ENCODE measurements at places on chromosomes 2 and 18.

DNA sequence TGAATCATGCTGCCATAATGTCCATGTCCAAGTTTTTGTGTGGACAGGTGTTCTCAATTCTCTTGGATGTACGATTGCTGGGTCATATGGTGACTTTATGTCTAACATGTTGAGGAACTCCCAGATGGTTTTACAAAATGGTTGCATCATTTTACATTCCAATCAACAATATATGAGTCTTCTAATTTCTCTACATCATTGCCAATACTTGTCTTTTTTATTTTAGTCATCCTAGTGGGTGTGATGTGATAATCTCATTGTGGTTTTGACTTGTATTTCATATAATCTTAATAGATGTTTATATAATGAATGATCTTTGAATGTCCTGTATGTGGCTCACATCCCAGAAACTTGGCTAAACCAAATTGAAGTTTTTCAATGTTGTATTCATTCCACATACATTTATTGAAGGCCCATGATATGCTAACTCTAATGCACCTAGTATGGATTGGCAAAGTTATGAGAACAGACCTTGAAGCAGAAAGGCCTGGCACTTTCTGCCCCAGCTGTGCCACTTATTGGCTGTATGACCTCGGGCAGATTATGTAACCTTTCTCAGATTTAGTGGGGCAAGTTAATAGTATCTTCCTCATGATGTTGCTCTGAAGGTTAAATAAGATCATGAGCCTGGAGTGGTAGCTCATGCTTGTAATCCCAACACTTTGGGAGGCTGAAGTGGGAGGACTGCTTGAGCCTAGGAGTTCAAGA is 205.4 kb downstream of the RAB3GAP1 start:
- DNase-seq = no peak

DNA sequence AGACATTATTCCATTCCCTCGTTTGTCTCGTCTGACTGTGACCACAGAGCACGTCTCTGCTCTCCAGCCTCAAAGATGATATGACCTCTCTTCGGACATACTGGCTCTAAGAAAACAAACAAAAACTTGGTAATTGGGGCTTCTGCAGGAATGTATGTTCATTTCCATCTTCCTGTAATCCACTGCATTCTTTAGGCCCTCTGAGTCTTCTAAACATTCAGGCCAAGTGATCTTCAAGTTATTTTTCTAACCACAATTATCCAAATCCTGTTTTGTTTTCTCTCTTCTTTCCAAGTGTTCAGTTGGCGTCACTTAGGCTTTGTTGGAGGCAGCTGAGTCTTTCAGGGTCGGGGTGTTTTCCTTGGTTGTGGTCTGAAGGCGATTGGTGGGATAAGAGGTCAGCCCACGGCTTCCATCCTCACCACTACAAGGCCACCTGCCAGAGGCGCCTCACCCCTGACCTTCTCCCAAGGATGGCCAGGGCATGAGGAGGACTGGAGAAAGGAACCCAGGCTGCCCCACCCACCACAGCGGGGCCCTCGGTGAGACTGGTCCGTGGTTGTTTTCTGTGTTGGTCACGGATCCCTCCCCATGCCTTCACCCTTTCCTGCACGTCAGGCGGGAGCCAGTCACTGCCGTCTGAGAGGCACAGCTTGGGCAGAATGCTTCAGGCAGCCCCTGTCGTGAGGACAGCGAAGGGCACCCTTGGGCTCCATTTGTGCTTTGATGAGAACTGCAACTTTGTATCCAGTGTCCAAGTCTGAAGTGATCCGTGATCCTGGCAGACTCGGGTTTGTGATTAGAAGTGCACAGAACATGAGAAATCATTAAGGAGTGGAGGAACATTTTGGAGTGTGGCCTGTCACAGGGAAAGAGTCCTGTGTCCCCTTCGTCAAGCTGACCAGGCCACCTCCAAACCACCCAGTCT is 88.6 kb upstream of the FHL2 start:
- DNase-seq = no peak

GRCh38 chr18:44062345-44062744 is 618.3 kb upstream of the SETBP1 start:
- DNase-seq = no peak

DNA sequence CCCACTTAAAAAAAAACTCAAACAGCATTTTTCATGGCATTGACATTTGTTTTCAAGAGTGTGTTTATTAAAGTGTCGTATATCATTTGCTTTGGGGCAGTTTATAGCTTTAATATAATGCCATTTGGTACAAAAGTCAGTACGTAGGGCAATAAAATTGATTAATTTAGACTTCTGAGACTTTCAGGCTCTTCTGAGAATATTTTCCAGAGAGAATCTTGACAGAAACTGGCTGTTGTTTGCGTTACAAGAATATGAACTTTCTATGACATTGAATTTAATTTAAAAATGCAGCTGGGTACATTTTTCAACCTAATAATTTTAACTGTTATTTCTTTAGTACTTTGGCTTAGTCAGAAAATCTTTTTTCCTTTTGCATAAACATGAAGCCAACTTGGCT is 98.9 kb downstream of the RNF144A start:
- DNase-seq = no peak

- no peak for DNase-seq
Observed at GRCh38 chr18:4599312-4599711, 144.2 kb upstream of the DLGAP1 start.

DNA sequence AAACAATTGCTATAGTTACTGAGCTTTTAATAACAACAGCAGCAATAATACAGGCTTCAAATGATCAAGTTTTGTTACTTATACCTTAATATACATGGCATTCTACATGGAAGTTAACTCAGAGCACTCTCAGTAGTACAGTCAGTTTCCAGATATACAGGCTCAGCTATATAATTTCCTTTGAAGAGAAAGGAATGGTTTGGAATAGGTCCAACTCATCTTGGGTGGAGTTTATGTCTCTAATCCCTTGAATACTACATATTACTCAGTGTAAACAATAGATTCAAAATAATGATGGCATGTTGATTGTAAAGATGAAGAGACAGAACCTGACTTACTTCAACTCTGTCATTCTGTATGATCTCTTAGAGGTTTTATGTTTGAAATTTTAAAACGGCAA is 174.9 kb downstream of the EPHA4 start:
- no peak for DNase-seq

DNA sequence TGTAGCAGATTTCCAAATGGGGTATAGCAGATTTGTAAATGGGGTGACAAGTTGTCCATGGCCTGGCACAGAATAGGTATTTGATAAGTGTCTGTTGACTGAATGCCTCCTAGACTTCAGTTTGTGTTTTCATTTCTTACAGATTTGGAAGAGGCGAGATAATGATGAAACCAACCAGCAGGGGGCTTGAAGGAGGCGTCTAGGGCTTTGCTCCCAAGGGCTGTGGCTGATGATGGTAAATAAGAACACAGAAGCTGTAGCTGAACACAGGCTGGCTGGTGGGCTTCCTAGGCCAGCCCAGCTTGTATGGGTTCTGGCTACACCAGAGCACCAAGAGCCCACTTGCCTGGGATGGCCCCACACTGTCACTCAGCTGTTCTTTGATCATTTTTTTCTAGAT is 19.4 kb downstream of the SFTPB start:
- no peak for DNase-seq

DNA sequence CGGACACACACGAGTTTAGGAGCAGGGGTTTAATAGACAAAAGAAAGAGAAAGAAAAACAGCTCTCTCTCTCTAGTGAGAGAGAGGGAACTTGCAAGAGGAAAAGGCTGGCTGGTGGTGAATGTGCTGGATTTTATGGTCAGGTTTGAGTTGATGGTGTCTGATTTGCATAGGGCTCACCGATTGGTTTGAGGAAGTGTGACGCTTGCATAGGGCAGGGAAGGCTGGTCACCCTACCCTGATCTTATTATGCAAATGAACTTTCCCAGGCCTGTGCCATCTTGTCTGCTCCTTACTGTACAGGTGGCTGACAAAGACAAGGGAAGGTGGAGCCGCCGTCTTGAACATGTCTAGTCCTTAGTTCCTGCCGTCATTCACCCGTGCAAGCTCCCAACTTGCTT is 408.9 kb downstream of the RIT2 start:
- no peak for DNase-seq

GRCh38 chr18:67932271-67932670 is 415.8 kb upstream of the DSEL start:
- no peak for DNase-seq

- no peak for DNase-seq
Observed at GRCh38 chr18:39730606-39731005, 2165.0 kb upstream of the CELF4 start.

- no peak for DNase-seq
Observed at GRCh38 chr2:149815941-149816340, 228.4 kb upstream of the MMADHC start.

DNA sequence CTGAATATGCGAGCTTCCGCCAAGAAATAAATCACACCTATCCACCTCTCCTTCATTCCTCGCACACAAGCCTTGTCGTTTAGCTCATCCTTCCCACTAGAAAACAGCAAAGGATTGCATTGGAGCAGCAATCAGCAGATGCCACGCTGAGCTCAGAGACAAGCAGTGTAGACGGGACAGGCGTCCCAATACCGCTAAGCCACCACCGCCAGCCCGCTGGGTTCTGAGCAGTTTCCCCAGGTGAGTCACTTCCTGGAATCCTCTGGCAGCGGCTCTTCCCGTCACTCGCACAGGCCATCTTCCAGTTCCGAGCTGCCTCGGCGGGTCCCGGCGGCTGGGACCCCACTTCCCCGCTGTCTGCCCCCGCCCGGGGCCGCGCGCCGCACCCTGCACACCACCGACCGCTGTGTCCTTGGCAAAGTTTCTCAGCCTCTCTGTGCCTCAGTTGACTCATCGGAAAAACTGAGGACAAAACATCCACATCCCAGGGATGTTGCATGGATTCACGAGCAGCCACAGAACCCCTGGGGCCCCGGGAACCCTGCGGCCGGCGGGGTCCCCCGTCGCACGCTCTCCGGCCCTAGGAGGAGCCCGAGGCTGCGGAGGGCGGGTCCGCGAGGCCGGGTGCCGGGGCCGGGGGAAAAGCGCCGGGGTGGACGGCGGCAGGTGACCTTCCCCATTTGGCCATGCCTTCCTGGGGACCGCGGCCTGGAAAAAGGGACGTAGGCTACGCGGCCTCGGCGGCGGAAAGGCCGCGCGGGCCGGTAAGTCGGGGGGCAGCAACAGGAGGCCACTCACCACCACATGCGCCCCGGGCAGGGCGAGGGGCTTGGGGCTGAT is 573 bp downstream of the KDSR start:
- DNase-seq = no peak

DNA sequence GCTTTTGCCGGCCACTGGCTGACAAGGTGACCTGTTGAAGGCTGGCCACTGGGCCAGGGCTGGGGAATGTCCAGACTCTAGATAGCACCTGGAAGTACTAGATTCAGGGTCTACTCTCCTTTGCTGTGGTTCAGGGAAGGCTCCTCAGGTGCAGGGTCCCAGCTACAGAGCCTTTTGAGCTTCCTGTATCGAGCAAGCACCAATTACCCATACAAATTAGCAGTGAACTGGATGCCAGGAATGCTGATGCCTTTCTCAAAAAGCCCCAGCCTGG is 213.4 kb downstream of the CYP26B1 start:
- DNase-seq = no peak

DNA sequence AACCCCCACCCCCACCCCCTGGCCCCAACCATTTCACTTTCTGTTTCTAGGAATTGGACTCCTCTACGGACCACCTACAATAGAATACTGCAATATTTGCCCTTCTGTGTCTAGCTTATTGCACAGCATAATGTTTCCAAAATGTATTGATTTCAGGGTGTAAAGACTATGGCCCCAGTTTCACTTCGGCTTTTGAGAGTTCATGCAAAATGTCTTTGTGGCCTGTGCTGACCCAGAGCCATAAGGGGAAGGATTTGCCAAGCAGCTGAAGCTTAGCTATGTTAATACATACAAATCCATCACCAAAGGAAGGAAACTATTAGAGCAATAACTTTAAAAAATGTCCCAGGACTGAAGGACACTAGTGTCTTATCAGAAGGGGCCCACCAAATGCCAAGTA is 11.2 kb upstream of the ATP9B start:
- DNase-seq = no peak

DNA sequence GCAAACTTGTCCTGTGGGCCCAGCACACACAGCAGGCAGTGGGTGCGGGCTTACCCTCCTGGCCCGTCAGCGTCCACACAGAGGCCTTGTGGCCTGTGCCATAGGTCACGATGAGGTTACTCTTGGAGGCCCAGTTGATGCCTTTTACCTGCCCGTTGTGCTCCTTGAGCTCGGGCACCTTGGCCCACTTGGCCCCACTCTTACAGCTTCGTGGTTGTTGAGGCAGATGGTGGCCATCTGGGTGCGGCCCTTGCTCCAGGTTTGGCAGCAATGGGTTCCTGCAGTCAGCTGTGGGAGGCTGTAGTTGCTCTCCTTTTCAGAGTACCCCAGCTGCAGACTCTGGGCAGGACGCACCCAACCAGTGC is 45.5 kb upstream of the PTH2R start:
- no peak for DNase-seq

DNA sequence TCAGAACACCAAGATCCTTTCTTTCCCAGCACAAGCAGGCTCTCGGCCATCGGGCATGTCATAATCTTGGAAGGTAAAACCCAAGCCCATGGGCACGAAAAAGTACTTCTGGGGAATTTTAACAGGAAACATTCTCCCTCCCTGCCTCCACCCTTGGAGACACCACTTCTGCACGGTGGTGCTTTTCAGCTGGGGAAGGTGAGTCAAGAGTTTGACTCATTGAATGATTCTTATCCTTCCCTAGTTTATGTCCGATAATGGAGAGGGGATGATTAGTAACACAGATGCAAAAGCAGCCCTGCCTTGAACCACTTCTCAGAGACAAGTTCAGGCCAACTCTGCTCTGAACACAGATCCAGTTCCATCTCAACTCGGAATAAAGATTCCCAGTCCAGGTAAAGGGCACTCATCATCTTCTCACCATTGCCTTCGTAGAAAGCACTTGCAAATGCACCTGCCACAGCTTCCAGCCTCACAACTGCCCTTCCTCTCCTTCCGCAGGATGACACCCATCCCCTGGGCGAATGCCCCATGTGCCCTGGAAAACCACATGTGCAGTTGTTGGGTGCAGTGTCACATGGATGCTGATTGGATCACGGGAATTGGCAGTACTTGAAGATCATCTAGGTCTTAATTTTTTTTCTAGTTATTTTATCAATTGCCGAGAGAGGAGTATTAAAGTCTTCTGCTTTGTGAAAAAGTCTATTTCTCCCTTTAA is 136.2 kb downstream of the PXDN start:
- DNase-seq = no peak

DNA sequence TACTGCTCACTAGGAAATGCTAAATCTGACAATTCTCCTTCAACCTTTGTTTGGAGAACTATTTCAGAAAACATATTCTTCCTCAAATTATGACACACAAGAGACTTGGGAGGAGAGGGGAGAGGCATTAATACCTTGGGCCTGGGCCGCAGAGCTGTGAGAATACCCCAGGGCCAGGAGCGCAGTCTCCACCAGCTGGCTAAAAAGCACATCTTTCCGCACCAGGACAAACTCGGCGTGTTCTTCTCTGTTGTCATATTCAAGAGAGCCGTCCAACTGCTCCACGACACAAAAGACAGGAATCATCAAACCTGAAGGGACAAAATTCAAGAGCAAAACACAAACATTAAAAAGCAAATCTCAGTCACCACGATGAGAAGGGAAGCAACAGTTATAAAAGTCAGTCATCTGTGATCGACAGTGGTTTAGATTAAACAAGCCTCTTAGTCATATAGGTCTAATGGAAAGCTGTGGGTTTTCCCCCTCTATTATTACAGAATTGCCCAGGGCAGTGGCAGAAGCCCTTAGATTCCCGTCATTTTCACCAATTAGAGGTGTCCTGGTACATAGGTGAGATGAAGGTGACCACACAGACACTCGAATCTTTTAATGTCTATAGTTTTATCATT is 24.4 kb downstream of the SATB2 start:
- DNase-seq = no peak

All from SIG-M5 (cell line).